ENCODE measurements at places on chromosomes 13 and 19. TPM values are rescaled to one million over a fixed set of nuclear protein-coding genes. Genes with fewer than 3 reads are reported as not detected.

- peak; percentile 98 for DNase-seq
Measured at GRCh38 chr19:3369337-3370213, 3.2 kb downstream of the NFIC start.

- no peak for DNase-seq
Measured at GRCh38 chr13:46864941-46865340, 31.9 kb downstream of the HTR2A start.

- DNase-seq, result no peak
Measured at GRCh38 chr13:28641600-28641926, 17.4 kb upstream of the POMP start.

- no peak for DNase-seq
Measured at GRCh38 chr13:90311929-90312328, 1035.6 kb upstream of the MIR17HG start.

GRCh38 chr19:40974633-40975037 is 16.4 kb upstream of the CYP2B6 start:
- peak; percentile 82 for DNase-seq

The IGFL1 gene
- not detected for total RNA-seq

GRCh38 chr19:39927524-39928356 is 6.7 kb downstream of the FCGBP start:
- DNase-seq, result peak; percentile 22

GRCh38 chr13:66994517-66995202 is 235.5 kb downstream of the PCDH9 start:
- DNase-seq, result no peak

The ATP8A2 gene
- 0.72 TPM for total RNA-seq

DNA sequence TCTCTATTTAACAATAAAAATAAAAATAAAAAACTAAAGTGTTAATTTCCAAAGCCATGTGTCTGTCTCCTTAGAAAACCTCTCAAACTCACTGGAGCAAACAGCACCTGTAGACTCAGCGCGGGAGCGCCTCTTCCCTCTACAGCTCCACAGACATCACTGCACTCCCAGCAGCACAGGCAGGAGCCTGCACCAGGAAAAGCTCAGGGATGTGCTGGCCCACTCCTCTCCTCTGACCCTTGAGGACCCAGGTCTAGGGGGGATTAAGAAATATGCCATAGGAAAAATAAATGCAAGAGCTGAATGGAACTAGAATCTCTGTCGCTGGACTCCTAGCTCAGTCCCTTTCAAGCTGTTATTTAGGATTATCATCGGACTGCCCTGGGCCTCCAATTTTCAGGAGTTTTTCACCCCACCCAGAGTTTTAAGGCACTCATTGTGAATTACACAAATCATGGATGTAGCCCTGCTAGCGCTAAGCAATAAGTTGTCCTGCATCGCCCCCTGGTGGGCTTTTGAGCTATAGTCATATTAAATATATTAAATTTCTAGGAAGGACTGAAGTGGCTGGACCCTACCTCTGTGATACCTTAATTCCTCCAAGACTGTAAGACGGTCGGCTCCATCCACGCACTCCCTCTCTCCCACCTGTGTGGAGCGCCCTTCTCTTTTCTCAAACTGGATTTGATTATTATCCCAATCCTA is 333.9 kb downstream of the UQCRFS1 start:
- DNase-seq, result peak; percentile 89

The CGB1 gene
- 0.29 TPM for total RNA-seq

GRCh38 chr13:42981853-42982252 is 10.2 kb downstream of the EPSTI1 start:
- no peak for DNase-seq

The ZNF723 gene
- not detected for total RNA-seq

- no peak for DNase-seq
Measured at GRCh38 chr19:10228920-10229319, 2.2 kb downstream of the S1PR2 start.

GRCh38 chr19:6059396-6059947 is 50.8 kb downstream of the RFX2 start:
- no peak for DNase-seq

GRCh38 chr13:97026531-97027161 is 32.4 kb upstream of the OXGR1 start:
- no peak for DNase-seq

The ZNF530 gene
- total RNA-seq, result 4.1 TPM

The NCR1 gene
- 0.36 TPM for total RNA-seq

- DNase-seq, result no peak
Measured at GRCh38 chr13:22243469-22244163, 572.7 kb downstream of the FGF9 start.

The ZNF829 gene
- total RNA-seq, result 4.0 TPM

The TRAPPC6A gene
- total RNA-seq, result 13.8 TPM

The NLRP5 gene
- not detected for total RNA-seq

GRCh38 chr13:41465898-41466320 is 8.6 kb downstream of the RGCC start:
- no peak for DNase-seq

The SOX1 gene
- not detected for total RNA-seq

The CACNG6 gene
- total RNA-seq, result 0.36 TPM

DNA sequence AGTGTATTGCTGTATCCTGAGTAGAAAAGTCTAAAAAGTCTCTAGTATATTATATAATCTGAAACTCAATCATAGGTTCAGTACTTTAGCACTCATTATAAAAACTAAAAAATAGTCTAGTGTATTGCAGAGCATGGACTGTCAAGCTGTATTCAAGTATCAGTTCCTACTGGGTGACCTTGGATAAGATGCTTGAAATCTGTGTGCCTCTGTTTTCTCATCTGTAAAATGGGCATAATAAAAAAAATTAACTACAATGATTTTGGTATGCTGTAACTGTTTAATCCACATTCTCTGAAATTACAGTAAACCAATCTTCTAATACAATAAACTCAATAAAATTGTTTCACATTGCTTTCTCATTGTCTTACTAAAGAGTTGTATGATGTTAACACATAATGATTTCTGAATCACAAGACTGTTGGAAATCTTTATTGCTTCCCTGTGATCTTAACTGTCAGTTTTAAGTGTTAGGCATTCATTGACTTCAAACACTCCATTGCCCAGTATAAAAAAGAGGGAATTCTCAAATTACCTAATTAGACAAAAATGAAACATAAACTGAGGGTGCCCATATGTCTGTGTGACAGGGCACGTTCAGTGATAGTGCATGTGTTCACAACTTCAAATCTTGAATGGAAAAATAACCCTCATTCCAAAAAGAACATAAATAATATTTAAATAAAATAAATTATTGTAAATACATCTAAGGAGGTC is 2.2 kb downstream of the STARD13 start:
- DNase-seq, result no peak

The MIR17HG gene
- total RNA-seq, result 4.0 TPM

The LONP1 gene
- 130 TPM for total RNA-seq

The IZUMO4 gene
- total RNA-seq, result 2.4 TPM

- DNase-seq, result no peak
Measured at GRCh38 chr19:38845374-38846024, 4.3 kb downstream of the HNRNPL start.

- peak; percentile 92 for DNase-seq
Measured at GRCh38 chr13:113292021-113292862, 4.8 kb upstream of the LAMP1 start.

DNA sequence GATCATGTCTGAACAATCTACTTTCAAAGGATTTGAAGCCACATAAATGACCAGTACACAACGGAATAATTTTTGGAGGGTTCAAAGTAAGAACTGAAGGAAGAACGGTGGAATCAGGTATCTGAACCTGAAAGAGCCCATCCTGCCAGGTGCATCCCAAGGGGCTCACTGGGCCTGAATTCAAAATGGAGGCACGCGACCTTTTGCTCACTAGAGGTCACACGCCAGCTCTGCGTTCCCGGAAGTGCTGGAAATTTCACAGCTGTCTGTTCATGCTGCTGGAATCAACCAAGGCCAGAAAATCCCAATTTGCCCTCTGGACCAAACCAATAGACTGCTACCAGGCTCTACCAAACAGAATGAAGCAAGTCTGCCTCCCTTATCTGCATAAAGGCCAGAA is 4.2 kb upstream of the RASA3 start:
- DNase-seq, result no peak

- no peak for DNase-seq
Measured at GRCh38 chr13:30034458-30034795, 184.0 kb upstream of the UBL3 start.

DNA sequence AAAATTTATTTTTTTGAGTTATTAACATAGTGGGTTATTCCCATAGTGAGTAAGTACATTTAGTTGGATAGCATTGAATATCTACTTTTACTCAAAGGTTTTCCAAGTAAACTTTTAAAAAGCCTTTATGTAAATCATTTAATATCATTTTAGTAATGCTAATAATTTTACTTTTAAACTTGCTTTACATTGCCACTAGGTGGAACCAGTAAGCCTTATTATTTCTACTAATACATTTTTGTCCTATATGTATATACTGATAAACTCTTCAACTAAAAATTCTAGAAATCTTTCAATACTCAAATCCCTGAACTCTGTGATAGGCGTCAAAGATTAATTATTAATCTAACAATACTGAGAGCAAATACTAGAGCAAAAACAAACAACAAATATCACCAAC is 1709.2 kb upstream of the PCDH20 start:
- DNase-seq, result peak; percentile 42

The CBY2 gene
- not detected for total RNA-seq

DNA sequence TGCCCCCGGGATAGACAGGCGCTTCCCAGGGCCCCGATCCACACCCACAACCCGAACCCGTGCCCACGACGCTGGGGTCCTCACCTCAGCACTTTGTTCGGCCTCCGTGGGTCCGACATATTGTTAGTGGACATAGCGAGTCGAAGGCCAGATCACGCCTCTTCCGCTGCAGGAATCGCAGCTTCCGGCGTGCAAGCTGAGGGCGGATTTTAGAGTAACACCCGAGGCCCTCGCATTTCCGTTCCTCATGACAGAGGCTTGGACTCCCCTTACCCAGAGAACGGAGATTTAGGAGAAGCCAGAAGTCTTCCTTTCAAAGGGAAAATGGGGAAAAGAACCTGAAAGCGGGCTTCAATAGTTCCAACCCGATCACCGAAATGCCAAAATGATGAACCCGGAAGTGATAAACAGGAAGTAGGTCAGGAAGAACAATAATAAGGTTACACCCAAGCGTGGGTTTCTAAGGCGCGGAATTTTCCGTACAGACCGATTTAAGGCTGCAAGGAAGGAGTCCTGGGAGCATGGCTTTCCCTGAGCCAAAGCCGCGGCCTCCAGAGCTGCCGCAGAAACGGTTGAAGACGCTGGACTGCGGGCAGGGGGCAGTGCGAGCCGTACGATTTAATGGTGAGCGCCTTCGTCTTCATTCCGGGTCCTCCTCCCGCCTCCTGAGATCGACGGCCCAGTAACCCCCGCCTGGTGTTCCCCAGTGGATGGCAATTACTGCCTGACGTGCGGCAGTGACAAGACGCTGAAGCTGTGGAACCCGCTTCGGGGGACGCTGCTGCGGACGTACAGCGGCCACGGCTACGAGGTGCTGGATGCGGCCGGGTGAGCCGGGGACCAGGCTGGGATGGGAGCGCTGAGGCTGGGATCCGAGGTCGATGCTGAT is 2.9 kb downstream of the WDR83 start:
- peak; percentile 97 for DNase-seq

DNA sequence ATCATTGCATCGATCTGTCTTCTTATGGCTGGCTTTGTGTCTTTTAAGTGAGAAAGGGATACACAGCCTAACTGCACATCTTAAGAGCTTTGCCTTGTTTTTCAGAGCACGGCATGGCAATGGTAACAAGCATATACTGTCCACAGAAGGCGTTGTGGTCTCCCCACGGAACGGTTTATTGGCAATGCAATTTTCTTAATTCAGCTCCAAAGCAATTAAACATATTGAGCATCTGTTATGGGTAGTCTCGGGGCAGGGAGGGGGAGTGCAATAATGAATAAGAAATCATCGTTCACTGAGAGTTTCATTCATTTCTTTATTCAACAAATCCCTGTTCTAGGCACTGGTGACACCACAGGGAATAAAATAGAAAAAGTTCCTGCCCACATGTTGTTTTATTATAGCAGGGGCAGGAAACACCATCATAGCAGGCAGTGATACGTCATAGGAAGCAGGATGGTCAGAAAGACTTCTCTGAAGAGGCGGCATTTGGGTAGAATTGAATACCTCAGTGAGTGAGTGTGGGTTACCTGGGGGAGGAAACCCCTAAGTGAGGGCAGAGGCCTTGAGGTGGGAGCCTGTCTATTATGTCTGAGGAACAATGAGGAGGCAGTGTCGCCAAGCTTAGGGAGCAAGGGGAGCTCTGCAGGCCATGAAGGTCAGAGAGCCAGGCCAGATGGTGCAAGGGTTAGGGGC is 185.7 kb upstream of the KL start:
- no peak for DNase-seq

GRCh38 chr13:28268800-28269223 is 130.5 kb downstream of the PAN3 start:
- DNase-seq, result no peak

DNA sequence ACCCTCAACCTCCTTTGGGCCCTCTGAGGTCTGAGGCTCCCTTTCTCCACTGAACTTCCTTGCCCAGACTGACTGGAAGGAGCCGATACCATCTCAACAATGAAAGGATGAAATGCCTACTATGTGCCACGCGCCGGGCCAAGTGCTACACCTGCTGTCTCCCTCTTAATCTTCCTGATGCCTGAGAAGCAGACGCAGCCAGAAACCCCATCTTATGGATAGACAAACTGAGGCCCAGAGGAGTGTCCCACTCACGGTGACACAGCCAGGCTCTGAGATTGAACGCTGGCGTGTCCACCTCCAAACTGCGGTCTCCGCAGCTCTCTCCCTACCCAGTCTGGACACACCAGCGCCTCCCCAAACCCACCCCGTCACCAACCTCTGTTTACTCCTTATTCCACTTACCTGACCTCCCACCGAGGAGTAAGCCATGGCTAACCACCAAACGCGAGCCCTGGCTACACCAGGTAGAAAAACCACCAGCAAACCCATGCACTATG is 20.9 kb downstream of the MLLT1 start:
- DNase-seq, result peak; percentile 4

Data from osteoblast (primary cell).